ENCODE measurements at places on chromosomes 4 and X. TPM values are rescaled to one million over a fixed set of nuclear protein-coding genes. Genes with fewer than 3 reads are reported as not detected.

- DNase-seq = peak; percentile 54
Observed at GRCh38 chrX:28189011-28189410, 207.8 kb upstream of the DCAF8L1 start.

DNA sequence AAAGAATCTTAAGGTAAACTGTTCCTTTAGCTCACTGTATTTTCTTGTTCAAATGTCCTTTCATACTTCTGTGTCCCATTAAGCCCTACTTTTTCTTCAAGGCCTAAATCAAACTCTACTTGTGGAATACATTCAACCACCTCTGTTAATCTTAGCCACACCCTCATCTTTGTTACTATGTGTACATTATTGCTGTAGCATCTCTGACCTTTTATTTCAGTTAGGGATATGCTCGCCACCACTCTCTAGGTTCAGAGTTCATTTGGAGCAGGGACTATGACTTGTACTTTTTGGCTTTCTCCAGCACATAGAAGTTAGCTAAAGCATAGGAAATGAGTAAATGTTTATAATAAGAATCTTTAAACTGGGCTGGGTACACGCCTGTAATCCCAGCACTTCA, 6.8 kb upstream of the PNPLA4 start:
- DNase-seq = no peak

Gene RBM46
- not detected for total RNA-seq

Gene CT45A3
- total RNA-seq = not detected

DNA sequence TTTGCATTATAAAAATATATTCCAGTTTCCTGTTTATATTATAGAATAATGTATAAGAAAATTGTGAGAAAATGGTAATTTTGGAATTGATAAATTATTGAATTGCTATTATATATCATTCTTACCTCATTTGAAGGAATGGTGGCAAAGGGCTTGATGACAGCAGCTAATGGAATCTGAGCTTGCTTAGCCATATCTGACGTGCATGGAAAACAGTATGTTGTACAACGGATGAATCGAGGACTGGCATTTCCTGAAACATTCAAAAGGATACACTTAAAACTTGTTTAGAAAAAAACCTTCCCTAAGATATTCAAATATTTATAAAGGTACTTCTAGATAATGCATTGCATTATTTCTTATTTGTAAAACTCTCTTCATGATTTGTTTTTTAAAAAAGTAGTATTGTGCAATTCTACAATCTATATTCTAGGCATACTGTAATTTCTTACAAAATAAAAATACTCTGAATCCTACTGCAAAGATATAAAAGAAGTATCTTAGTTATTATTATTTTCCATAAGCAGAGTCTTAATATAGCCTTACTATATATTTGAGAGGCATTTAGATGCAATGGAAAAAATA, 38.3 kb downstream of the SEC24D start:
- DNase-seq = peak; percentile 66

DNA sequence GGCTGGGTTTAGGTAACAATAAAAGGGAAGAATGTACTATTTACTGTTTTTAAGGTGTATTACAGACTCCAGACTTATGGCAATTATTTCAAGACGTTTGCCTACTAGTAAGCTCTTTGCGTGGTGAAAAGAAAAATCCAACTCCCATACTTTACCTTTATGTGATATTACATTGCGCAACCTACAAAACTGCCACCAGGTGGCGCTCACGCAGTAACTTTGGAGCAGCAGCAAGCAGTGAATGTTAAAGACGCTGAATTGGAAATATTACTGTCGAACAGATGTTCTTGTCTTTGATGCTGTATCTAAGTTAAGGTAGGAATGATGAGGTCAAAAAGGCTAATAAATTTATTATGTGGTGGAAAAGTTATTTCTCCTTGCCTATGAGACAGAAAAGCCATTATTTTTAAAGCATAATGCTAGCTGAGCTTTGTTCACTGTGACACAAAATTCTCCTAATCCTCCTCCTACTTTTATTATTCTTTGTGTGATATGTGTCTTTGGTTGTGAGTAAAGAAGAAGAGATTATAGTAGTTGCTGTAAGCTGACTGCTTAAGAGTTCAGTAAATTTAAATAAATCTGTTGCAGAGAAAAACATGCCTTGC, 1099.8 kb upstream of the TENM3 start:
- peak; percentile 86 for DNase-seq

GRCh38 chrX:27626066-27626465, 35.9 kb downstream of the DCAF8L2 start:
- DNase-seq = no peak

Gene RAB9B
- total RNA-seq = 0.56 TPM

DNA sequence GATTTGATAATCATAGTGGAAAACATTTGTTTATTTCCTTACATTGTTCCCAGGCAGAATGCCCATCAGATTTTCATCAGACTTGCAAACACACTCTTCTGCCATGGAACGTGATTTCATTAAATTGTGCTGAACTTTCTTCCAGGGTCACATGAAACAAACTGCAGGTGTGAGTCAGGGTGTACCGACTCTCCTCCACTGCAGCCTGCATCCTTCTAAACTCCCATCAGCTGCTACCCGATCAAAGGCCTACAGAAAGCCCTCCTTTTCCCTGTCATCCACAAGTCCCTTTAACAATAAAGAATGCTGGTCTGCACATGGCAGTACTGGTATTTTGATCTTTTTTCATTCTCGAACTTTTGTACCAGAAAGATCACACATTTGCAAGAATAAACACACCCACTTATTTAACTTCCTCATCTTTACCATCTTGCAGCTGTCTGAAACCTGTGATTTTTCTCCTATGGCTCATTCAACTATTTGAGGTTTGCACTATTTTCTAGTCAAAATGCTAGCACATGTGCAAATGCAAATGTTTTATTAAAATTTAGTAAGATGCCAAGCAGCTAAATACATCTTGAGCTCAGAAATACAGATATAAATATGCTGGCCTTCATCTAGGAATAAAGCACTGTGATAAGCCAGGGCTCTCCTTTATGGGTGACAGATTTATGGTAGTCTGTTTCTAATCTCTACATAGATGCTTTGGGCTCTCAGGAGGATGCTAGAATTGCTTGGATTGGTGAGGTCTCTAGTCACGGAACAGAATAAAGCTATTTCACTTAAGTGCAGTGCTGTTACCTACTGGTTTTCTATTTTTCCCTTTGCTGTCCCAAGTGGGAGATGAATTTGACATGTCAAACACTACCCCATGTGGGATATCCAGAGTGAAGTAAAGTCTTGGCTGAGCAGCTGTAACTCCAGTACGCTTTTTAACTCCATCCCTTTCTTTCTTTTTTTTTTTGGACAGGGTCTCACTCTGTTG, 25.8 kb upstream of the ARHGAP24 start:
- DNase-seq = no peak

DNA sequence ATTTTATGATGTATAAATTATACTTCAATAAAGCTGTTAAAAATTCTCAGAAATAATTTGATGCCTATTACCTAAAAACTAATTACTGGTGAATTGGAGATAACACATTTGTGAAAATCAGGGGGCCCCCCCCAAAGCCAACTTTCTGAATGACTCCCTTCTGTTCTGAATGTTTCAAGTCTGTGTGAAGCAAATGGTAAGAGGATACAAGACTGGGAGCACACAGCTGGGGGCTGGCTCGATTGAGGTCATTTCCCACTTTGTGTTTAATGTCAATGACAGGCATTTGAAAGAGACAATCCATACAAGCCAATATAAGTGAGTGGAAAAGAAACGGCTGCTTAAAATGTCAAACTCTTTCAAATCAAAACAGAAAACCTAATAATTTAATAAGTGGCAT, 155.8 kb downstream of the SH2D1A start:
- no peak for DNase-seq

Data from dermis blood vessel endothelial cell (primary cell).